ENCODE measurements at places on chromosomes 1 and 21.

- peak; percentile 34 for DNase-seq
These were observed 2.7 kb upstream of the KCNJ9 start for GRCh38 chr1:160078512-160079195.

DNA sequence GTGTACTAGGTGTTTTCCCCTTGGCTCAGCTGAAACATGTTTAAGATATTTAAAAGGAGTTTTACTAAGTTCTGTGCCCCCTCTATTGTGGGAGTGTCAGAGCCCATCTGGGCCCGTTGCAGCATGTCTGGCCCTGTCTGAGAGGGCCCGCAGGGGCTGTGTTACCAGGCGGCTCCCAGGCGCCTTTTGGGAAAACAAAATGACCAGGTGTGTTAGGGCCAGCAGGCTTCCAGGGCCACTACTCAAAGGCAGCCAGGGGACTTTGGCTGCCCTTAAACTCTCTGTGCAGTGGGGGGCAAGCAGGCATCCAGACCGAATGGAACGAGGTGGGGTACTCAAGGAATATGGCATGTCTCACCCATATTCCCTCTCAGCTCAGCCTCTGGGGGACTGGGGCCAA, 111.7 kb downstream of the KCNN3 start:
- DNase-seq, result no peak

- DNase-seq, result peak; percentile 40
These were observed 34.2 kb upstream of the GNPAT start for GRCh38 chr1:231206856-231207255.

DNA sequence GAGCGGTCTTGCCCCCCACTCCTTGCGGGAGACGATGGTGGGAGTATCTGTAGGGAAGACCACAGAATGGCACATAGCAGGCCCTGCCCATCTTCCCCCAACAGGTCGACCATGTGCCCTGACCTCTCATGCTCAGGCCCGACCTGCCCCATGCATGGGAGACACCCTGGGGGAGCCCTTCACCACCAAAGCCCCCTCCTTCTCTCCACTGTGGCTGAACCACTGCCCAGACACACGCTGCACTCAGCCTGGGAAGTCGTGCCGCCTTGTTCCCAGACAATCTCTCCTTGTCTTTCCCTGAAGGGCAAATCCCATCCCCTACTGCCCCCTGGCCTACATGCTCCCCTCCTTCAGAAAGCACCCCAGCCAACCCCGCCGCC, 5.5 kb downstream of the PGLYRP3 start:
- DNase-seq, result no peak

GRCh38 chr1:6509220-6509918, 17.9 kb upstream of the PLEKHG5 start:
- no peak for DNase-seq

GRCh38 chr1:22531251-22531650, 32.0 kb upstream of the EPHA8 start:
- no peak for DNase-seq

DNA sequence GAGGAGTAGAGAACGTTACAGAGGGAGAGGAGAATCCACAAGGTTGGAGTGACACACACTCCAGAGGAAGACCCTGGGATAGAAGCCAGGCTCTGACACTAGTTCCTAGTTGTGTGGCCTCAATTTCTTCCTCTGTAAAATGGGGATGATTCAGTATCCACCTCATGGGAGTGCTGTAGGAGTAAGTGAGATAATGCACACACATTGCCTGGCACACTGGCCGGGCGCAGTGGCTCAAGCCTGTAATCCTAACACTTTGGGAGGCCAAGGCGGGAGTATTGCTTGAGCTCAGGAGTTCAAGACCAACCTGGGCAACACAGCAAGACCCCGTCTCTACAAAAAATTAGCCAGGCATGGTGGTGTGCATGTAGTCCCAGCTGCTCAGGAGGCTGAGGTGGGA, 8.9 kb downstream of the KIF17 start:
- no peak for DNase-seq

- no peak for DNase-seq
These were observed 130.5 kb downstream of the TMEM53 start for GRCh38 chr1:44543786-44544185.

DNA sequence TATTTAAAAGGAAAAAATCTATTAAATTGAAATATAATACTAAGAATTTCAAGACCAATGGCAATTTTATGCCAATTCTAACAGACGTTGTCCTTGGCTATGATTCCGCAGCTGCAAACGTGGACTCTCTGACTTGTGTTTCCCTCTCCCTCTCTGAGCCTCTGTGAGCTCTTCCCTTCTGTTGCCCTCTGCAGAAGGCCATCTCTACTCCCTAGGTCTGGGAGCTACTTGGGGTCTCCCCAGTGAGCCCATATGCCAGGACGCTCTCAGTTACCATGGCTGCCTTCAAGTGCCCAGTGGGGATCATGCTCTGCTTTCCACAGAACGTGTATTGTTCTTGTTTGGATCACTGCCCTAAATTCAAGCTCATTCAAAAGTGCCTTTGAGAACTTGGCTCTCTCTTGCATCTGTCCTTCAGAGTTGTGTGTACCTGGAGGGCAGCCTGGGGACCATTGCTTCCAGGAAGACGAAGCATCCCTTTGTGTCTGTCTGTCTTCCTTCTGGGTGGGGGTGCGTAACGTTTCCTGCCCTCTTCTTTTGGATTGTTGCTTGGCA, 97.5 kb upstream of the TSPAN2 start:
- DNase-seq, result no peak

DNA sequence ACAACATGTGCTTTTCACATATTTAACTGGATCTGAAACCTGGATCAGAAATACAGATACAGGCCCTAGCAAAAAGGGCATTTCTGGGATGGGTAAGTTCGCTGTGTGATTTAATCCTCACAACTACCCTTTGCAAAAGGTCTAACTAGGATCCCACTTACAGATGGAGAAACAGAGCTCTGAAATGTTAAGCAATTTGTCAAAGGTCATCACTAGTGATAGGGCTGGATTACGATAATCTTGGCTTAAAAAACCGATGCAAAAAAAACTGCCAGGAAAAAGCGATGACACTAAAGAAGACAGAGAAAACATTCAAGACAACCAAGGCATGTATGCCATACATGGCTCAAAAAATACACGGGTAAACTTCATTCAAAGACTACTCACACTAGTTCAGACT, 29.9 kb downstream of the AHCTF1 start:
- DNase-seq, result no peak

DNA sequence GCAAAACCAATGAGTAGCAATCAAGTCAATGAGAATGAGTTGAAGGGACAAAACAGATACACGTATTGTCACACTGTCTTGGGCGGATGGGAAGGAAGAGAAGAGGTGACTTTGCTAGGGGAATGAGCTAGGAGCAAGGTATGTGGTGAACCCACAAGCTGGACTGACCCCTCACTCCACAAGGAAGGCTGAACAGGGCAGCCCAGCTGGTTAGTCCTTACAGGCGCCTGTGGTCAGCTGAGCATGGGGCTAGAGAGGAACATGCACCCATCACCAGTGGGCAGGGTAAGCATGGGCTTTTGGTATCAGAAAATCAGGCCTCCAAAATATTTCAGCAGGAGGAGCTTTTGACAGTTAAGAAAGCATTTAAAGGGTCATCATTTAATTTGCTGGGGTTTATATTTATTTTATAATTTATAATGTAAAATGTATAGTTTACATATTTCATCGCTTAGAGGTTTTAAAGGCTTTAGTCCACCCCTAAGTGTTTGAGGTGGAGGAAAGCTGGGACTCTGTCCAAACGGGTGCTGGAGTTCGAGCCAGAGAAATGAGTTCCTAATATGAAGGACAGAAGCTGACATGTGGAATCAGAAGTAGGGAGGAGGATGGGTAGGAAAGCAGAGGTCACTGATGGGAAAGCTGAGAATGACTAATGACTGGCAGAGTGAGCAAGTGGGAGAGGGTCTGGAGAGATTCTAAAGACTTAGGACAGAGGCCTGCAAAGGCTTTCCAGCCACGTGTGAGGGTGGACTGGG, 22.0 kb upstream of the ACBD6 start:
- DNase-seq, result no peak

- peak; percentile 57 for DNase-seq
These were observed 67.6 kb upstream of the GUCA2B start for GRCh38 chr1:42085596-42085995.

GRCh38 chr1:106022312-106022902, 1034.1 kb upstream of the PRMT6 start:
- DNase-seq, result peak; percentile 66

DNA sequence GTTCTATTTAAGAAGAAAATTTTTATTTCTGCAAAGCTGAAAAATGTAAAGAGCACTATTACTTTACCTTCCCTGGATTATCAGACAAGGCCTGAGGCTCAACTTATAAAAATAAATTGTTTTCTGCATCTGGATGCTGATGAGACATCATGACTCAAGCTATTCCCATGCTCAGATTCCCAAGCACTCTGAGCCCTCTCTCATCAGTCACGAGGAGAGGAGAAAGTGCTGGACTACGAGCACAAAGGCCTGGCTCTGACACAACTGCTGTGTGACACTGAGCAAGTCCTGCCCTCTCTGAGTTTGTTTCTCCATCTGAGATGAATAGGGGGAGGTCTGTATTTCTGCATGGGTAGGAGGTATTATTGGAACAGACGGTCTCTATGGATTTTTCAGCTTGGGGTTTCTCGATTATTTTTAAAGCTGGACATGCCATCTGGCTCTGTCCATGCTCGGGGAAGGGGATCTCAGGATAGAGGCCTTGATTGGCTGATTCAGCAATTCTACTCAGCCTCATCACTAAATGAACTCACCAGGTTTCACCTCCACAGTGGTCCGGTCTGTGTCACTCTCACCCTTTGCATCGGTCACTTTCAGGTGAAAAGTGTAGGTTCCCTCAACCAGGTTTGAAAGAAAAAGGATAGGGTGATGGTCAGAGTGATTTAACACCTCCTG, 107.7 kb downstream of the KIAA0319L start:
- peak; percentile 87 for DNase-seq

GRCh38 chr1:42680921-42681683, 1.1 kb upstream of the YBX1 start:
- DNase-seq, result peak; percentile 59

DNA sequence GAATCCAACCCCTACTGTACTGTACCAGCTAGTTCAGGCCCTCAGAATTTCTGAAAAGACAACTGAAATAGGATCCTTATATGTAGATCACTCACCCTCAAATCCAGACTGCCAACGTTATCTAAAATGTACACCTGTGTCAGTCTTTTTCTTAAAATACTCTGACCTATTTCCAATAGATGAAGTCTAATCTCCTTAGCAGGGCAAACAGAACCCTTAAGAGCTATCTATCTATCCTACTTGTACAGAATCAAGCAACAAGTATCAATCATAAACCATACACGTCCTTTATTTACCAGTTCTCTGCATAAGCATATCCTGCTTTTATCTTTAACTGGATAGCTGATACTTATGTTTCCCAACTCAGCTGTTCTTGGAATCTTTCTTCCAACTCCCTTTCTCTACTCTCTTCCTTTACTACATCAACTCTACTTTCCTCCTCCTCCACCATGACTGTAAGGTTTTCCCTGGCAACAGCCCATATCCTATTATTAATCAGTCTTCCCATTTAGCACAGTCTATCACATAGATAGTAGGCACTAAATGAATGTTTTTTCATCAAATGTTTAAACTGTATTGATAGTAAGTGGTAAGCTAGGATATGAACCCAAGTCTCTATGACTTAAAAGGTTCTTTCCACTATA, 2.8 kb downstream of the LRIF1 start:
- no peak for DNase-seq

GRCh38 chr1:50970931-50971582, 1.0 kb downstream of the CDKN2C start:
- DNase-seq, result peak; percentile 53

GRCh38 chr1:209199822-209200221, 383.7 kb upstream of the CAMK1G start:
- DNase-seq, result no peak

DNA sequence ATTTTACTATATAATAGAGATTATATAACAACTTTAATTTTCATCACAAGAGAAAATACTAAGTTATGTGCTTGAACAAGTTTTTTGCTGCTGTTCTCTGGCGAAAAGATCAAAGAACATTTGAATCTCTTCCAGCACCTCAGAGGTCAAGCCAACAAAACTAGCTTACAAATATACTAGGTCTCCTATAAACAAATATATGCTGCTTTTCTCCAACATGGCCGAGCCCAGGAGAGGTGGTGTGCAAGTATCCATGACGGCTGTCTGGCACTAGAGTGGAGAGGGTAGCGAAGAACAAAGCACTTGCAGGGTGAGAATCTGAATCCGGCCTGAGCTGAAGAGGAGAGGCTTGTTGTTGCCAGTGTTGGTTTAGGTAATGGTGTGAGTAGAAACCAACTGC, 7.5 kb upstream of the FMO3 start:
- DNase-seq, result no peak

- DNase-seq, result no peak
These were observed 17.3 kb upstream of the THEMIS2 start for GRCh38 chr1:27855085-27855484.

DNA sequence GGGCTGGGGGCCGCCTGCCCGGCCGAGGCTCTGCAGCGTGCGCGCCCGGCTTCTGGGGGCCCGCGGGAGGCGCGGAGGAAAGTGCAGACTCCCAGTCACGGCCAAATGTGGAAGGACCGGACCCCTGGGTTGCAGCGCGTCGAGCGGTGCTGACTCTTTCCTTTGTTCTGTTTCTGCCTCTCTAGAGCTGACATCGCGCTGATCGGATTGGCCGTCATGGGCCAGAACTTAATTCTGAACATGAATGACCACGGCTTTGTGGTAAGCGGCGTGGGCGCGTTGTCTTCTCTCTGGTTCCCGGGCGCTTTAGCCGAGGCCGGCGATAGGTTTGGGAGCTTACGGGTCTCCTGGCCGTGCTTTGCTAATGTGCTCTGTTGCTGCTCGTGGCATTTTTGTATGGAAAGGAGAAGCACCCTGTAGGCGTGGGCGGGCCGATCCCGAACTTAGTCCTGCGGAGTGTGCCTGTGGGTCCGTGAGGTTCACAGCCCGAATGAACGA, 629 bp downstream of the PGD start:
- peak; percentile 77 for DNase-seq

- DNase-seq, result no peak
These were observed 3.5 kb downstream of the GNAT2 start for GRCh38 chr1:109615879-109616278.
